ENCODE measurements at places on chromosomes 11 and 22.

DNA sequence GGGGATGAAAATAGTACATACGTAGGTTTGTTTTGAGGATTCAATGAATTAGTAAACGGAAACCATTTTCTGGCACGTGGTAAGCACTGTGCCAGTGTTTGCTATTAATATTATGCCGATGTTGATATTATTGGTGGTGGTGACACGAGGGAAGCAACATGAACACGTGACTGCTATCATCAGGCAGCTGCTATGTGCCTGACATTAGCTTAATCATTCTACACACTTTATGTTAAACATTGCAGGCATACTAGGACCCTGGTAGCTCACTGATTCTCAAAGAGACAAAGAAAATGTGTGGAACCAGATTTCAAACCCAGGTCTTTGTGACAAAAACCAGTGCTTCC, 656 bp downstream of the SRRD start:
- no peak for DNase-seq

DNA sequence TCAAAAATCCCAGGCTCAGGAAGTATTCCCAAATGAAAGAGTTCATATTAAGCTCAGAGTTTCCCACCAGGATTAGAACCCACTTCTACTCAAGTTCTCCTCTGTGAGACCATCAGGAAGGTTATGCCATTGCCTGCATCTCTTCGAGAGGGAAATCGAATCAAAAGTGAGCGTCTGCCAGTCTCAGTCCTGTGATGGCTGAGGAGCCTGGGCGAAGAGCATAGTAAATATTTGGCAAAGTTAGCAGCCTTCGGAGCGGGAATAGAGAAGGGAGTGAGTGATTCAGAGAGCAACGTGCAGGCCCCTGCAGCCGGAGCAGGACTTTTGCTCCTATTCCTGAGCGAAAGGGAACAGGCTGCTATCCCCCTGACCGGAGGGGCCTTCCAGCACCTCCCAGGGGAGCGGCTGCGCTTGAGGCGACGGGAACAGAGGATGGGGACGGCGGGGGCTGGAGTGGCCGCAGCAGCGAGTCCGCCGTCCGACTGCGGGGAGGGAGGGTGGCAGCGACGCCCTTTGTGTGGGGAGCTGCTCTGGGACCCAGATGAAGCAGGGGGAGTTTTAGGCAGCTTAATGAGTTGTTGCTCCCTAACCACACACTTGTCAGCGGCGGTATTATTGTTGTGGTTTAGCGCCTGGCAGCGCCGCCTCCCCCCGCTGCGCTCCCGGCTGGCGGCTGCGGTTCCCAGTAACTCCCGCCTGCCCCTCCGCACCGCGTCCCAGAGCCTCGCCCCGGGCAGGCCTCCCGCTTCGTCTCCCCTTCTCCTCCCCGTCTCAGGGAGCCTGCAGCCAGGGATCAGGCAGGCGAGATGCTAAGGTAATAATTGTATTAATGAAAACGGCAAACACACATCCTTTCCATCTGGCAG, 21.7 kb upstream of the NRGN start:
- DNase-seq = no peak

DNA sequence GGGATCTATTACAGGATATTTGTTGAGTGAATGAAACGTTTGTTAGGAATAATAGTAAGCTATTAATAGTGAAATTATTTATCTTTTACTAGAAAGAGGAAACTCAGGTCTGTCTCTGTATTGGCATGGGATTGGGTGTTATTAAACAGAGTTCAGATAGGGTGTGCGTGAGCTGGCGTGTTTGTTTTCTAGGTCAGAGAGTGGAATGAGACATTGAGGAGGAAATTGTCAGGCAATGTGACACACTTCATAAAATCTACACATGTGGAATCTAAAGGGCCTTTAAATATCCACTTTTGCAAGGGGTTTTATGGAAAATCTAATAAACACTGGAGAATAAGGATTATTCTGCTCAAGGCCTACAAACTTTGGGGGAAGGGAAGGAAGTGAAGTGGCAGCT, 552.9 kb downstream of the NTM start:
- no peak for DNase-seq

- DNase-seq = no peak
These were observed 616.6 kb downstream of the LRRC4C start for GRCh38 chr11:40842750-40843339.

DNA sequence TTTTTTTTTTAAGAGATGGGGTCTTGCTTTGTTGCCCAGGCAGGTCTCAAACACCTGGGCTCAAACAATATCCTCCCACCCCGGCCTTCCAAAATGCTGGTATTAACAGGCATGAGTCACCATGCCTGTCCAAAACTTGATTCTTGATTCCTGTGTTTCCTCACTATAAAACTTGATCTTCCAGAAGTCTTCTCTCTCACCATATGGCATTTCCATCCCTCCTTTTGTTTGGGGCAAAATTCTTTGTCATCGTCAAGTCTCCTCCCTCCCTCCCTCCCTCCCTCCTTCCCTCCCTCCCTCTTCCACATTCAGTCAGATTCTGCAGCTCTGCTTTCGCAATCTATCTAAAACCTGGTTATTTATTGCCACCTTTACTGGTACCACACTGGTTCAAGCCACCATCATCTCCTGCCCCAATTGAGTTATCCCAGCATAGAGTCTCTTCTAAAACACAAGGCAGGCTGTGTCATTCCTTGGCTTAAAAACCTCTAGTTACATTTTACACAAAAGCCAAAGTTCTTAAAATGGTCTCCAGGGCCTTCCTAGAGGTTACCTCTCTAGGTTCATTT, 65.0 kb upstream of the HORMAD2 start:
- DNase-seq = no peak

- DNase-seq = no peak
These were observed 46.6 kb downstream of the GGTLC2 start for GRCh38 chr22:22691055-22691454.
